Caki2 (cell line): ENCODE measurements at places on chromosomes 5 and 9. TPM values are rescaled to one million over a fixed set of nuclear protein-coding genes. Genes with fewer than 3 reads are reported as not detected.
A peak's percentile ranks its signal among the peaks of the same experiment; 100 is the strongest.

The CRHBP gene
- not detected in 2 replicates for total RNA-seq

The NTNG2 gene
- 5.1 and 31.1 TPM in 2 replicates for total RNA-seq

The OR13C4 gene
- total RNA-seq = not detected in 2 replicates

The PRSS3 gene
- not detected in 2 replicates for total RNA-seq

The CDHR2 gene
- total RNA-seq = 0.23 and 1.2 TPM in 2 replicates

The LCP2 gene
- total RNA-seq = not detected in 2 replicates

The CYSRT1 gene
- total RNA-seq = 0.61 and 12.7 TPM in 2 replicates

DNA sequence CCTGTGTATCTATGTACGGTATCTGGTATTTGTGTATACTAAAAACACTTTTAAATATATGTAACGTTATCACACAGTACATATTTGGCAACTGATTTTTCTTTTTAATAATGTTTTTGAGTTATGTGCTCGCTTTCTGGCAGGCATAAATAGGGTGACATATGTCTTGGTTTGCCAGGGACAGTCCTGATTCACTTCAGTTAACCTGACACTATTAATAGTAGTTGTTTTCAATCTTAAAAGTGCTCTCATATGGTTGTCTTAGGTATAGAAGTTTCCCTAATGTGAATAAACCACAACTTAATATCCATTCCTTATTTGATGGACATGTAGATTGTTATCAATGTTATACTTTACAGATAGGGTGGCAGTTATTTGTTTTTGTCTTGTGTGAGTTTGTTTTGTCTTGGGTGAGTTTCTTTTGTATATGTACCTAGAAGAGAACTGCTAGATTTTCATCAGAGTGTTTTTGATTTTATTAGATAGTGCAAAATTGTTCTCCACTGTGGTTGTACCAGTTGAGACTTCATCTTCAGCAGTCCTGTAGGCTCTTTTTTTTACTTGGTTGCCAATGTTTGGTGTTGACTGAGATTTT is 7.9 kb downstream of the G3BP1 start:
- DNase-seq = no peak

GRCh38 chr5:77102549-77102948 is 15.5 kb upstream of the ZBED3 start:
- no peak for DNase-seq

DNA sequence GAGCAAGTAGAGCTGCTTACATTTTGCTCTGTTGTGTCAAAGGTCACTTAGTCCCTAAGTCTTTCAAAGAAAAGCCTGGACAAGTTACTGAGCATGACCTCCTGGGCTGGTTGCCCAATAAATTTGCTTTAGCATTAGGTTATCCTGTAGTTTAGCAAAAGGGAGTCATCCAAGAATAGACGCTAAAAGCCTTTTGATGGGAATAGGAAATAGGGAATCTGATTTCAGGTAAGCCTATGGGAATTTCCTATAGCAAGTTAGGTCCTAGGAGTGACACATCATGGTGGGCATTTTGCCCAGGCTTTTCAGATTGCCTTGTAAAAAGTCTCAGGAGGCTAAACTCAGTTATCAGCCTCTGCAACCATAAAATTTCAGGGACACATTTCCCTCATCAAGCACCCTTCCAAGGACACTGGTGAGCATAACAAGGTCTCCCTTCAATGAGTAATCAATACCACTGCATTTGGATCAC is 67.6 kb upstream of the RANBP3L start:
- no peak for DNase-seq

- DNase-seq = peak; percentile 17
These were observed 70.2 kb upstream of the PLEKHG4B start for GRCh38 chr5:21654-22233.

DNA sequence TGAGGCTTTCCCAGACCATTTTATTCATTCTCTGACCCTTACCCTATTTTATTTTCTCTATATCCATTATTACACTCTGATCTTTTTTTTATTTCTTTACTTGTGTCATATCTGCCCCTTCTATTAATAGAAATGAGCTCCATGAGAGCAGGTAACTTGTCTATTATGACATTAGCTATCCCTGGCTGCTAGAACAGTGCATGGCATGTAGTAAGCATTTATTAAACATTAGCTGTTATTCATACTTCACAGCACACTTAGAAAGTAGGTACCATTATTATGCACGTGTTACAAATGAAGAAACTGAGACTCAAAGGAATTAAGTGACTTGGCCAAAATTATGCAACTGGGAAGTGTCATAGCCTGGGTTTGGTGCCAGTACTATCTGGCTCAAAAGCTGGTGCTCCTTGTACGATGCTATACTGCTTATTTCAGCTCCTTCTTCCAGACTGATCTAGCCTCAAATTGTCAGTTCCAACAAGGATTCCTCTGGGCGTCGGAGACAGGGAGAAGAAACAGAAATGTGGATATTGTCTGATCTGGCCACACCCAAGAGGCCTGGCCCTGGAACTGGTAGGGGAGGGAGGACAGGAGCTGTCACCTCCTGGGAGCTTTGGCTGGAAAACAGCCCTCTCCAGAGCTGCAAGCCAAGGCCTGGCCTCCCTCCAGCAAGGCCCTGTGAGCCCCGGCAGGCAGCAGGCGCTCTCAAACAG is 10.8 kb upstream of the NIPAL4 start:
- no peak for DNase-seq

GRCh38 chr5:169567079-169567478 is 16.5 kb upstream of the SPDL1 start:
- no peak for DNase-seq

DNA sequence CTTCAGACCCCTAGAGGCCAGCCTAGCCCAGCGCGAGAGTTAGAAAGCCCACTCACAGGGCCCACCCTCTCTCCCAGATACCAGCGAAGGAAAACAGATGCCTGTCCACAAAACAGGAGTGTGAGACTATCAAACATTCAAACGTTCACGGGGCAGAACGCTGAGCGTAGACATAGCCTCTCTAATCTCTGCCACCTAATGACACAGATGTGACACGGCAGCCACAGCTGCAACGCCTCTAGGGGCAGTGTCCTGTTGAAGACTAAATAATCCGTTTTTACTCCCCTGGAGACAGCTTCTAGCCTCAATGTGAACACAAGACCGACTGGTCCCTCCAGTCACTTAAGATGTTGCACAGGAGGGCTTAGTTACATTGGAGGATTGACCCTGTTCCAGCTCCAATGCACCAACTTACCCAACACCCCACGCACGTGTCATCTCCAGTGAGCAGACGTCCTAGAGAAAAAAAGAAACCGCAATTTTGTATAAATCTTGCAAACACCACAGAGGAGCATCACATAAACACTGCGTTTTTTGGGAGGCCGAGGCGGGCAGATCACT is 14.3 kb downstream of the DIPK1B start:
- DNase-seq = peak; percentile 52

DNA sequence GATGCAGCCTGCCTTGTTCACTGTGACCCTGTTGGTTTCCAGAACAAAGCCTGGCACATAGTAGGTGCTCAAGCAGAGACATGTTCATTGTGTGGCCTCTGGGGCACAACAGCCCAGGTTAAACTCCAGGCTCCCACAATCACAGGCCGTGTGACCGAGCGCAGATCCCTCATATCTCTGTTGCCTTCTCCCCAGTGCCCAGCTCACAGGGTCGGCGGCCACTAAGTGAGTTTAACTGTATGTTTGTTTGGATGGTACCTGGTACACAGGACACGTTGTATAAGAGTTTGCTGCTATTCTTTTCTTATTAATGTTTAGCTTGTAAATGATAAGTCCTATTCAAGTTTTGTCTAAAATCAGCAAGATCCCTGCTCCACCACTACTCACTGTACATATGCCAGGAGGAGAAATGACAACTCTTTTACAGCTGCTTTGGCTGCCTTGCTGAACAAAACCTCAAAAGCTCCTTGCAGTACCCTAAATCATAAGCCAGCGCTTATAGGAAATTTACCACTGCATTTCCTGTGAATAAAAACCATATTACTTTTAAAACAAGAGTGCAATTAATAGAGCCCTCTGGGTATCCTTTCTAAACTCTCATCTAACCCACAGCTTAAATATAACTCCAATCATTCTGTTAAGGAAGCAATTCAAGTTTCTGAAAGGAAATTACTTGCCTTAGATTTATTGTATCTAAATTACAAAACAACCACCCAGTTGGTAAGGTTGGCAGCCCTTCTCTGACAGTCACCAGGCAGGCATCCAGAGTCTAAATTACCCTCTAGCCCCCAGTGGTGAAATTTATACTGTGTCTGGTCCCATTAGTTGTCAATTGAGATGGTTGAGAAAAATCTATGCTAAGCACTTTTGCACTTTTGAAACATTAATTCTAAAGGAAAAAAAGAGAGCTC is 379.4 kb downstream of the SEMA5A start:
- DNase-seq = no peak

GRCh38 chr5:759781-760362 is 24.7 kb downstream of the ZDHHC11B start:
- no peak for DNase-seq

- peak; percentile 18 for DNase-seq
These were observed 720 bp downstream of the NUDT12 start for GRCh38 chr5:103561685-103562452.

- DNase-seq = no peak
These were observed 186.6 kb downstream of the HINT1 start for GRCh38 chr5:130978475-130978874.

- DNase-seq = peak; percentile 22
These were observed 88.9 kb upstream of the TYRP1 start for GRCh38 chr9:12604164-12604821.

DNA sequence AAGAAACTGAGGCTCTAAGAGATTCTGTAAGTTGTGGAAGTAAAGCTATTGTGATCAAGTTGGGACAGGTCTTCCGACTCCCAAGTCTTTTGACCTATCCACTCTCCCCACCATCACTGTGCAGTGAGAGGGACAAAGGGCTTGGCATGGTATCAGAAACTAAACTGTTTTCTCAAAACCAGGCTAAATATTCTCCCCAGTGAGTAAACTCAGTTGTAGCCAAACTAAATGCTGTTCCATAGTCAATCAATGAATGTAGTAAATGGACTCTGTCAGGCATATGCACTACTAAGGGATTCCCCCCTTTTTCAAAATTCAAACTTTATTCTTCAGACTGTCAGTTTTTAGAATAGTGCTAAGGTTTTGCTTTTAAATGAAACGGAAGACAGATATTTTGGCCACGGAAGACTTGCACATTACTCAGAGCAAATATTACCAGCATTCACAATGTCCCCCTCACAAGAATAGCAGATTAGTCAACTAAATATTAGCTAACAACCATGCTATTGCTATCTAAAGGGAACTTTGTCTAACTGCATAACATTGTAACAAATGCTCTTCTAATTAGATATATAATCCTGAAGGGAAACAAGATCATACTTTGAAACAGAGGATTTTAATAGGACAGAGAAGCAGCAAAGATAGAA is 7.1 kb downstream of the PRKAA1 start:
- no peak for DNase-seq

GRCh38 chr9:113278840-113279239 is 3.4 kb downstream of the PRPF4 start:
- no peak for DNase-seq

DNA sequence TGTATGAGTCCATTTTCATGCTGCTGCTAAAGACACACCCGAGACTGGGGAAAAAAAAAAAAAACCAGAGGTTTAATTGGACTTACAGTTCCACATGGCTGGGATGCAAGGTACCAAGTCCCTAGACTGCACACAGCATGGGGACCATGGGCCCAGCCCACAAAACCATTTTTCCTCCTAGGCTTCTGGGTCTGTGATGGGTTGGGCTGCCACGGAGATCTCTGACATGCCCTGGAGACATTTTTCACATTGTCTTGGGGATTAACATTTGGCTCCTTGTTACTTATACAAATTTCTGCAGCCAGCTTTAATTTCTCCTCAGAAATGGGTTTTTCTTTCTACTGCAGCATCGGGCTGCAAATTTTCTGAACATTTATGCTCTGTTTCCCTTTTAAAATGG is 340.3 kb upstream of the NUDT12 start:
- no peak for DNase-seq

DNA sequence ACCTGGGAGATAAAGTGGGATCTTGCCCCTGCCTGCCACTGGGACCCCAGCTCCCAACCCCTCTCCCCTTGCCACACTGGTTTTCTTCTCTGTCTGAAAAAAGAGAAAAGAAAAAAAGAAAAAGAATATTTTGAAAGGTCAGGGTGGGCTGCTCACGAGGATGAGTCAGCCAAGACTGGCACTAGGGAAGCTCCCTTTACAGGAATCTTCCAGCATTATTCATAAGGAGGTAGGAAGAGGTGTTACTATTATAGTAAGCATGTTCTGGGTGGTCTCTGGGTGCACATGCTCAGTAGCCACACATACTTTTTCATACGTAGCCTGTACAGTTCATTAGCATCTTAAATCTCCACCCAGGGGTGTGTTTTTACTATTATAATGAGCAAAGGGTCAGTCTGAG is 46.8 kb upstream of the HAND1 start:
- no peak for DNase-seq

GRCh38 chr9:70403618-70404025 is 10.8 kb downstream of the KLF9 start:
- DNase-seq = no peak

DNA sequence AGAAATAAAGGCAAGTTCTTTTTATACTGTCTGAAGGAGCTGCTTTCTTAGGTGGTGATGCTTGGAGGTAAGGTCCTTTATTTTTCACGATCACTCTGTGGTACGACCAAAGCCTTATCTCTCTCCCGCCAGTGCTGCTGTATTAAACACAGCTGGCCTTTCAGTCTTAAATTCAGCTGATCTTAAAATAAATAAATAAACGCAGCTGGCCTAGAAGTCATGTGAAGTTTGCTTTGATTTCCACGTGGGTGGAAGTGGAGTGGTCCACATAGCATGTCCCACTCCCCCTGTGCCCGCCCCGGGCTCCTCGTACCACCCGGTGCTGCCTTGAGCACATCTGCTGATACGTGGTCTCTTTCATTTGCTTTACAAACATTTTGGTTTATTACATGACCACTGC is 260.4 kb downstream of the FANCC start:
- no peak for DNase-seq

DNA sequence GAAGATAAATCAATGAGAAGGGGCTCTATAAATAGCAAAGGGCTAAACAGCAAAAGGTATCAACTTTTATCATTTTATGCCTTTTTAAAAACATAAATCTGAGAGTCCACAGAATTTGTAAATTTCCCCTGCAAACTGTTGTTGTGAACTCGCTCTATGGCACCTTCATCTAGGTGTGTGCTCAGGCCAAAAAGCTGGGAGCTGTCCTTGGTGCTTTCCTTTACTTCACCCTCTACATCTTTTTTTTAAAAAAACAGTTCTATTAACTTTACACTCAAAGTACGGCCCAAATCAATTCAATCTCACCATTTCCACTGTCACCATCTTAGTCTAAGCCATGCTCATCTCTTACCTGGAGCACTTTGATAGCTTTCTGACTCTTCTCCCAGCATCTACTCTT is 108.2 kb upstream of the GPR151 start:
- no peak for DNase-seq
